ENCODE measurements at places on chromosomes 5 and 9.

DNA sequence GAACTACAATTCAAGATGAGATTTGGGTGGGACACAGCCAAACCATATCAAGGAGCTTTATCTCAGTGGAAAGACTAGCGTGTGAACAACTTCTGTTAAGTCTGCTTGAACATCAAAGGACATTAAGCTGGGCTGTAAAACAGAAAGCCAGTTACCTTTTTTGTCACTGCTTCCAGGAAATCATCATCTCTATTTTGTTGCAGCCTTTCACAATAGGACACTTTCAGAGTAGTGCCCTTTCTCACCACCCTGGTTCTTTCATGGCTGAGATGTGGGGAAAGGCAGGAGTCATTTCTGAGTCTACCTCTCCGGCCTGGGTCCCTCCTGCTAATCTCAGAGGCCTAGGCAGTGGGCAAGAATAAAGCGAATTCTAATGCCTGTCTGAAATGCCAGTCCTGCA, 96.2 kb upstream of the PPP1R2B start:
- DNase-seq, result no peak

- DNase-seq, result no peak
Observed at GRCh38 chr5:157575381-157576020, at the start of gene ADAM19. TSS of gene ADAM19 (minus strand) at chr5:157575775. CDS start at chr5:157575696, 79 bp downstream.

GRCh38 chr5:109704282-109704952, 14.7 kb downstream of the MAN2A1 start:
- no peak for DNase-seq

- DNase-seq, result no peak
Observed at GRCh38 chr5:124079062-124079461, 567.1 kb downstream of the CSNK1G3 start.

DNA sequence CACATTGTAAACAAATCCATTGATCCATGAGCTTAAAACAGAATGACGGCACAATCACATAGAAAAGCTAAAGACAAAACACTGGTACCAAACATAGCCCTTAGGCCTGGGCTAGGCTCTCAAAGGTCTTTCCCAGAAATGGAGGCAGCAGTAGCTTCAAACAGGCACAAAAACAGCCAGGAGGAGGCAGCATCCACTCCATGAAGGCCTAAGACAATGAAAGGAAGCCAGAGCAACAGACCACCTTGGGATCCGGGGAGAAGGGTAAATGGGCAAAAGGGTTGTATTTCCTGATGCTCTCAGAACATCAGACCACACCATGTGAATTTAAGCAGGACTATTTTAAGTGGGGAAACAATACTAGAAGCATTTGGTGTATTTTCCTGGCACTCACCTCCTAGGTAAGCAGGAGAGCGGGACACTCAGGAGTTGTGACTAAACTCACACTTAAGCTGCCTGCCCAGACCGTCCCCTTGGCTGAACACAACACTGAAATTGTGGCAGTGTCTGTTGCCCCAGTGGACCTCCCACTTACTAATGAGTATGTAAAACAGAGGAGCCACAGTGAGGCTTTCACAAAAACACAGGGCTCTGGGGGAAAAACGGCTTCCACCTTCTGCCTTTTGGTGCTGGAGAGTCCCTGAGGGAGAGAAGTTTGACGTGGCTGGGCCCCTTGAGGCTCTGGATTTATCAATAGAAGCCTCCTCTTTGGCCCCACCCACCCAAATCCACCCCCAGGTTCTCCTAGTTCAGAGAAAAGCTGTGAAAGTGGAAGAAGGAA, 11.9 kb downstream of the GNPDA1 start:
- DNase-seq, result no peak

DNA sequence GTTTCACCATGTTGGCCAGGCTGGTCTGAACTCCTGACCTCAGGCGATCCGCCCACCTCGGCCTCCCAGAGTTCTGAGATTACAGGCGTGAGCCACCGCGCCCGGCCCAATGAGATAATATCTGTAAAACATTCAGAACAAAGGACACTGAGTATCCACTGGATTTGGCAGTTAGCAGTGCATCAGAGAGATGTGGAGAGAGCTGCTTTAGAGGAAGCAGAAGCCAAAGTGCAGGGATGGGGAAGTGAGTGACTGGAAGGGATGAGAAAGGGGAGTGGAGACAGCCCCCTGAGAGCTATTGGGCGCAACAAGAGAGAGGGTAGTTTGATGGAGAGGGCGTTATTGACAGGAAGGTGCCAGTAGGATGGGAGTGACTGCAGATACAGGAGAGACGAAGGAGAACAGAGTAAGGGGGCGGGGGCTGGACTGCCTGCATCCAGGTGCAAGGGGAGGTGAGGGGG, 157.5 kb upstream of the SHB start:
- no peak for DNase-seq

GRCh38 chr9:135582541-135582940, 21.0 kb downstream of the PAEP start:
- DNase-seq, result no peak

- DNase-seq, result no peak
Observed at GRCh38 chr9:88258024-88258423, 119.7 kb upstream of the SPATA31C2 start.

DNA sequence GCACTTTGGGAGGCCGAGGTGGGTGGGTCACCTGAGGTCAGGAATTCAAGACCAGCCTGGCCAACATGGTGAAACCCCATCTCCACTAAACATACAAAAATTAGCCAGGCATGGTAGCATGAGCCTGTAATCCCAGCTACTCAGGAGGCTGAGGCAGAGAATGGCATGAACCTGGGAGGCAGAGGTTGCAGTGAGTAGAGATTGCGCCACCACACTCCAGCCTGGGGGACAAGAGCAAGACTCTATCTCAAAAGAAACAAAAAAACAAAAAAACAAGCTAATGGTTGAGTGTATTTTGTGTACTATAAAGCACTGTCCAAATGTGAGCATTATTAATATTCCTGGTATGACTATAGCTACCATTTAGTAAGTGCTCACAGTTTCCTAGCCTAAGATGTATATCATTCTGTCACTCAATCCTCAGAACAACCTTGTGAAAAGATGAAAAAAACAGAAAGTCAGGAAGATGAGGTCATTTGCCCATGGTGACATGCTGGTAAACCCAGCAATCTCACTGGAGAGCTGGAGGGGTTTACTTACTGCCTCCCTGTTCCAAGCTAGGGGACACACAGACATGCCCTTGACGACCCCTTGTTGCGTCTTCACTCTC, 27.7 kb downstream of the ARHGEF37 start:
- no peak for DNase-seq

- DNase-seq, result no peak
Observed at GRCh38 chr5:53984971-53985370, 325.4 kb downstream of the ARL15 start.

DNA sequence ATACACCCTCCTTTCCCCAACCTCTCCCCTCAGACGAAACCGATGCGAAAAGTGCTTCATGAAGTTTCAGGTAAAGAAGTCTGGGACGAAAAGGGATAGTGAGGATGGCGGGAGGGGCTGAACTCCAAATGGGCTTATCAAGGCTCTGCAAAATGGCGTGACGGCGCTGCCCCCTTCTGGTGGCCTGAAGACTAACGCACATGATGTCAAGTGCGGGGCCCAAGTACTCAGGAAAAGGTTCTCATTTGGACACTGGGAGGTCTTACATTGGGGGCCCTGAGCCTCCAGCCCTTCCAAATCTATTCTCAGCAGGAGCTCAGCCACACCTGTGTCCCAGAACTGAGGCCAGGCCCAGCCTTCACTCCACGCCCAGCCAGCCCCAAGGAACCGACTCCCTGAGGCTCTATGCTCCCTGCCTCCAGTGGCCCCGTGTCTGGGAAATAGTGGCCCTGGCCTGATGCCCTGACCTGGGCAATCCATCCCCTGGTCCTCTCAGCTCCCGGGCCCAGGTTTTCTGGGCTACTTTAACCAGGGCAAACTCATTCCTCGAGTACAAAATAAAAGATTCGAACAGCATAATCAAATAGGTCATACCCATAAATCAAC, 119.9 kb downstream of the KCNIP1 start:
- DNase-seq, result no peak

GRCh38 chr9:131181091-131181681, 55.8 kb downstream of the NUP214 start:
- no peak for DNase-seq

DNA sequence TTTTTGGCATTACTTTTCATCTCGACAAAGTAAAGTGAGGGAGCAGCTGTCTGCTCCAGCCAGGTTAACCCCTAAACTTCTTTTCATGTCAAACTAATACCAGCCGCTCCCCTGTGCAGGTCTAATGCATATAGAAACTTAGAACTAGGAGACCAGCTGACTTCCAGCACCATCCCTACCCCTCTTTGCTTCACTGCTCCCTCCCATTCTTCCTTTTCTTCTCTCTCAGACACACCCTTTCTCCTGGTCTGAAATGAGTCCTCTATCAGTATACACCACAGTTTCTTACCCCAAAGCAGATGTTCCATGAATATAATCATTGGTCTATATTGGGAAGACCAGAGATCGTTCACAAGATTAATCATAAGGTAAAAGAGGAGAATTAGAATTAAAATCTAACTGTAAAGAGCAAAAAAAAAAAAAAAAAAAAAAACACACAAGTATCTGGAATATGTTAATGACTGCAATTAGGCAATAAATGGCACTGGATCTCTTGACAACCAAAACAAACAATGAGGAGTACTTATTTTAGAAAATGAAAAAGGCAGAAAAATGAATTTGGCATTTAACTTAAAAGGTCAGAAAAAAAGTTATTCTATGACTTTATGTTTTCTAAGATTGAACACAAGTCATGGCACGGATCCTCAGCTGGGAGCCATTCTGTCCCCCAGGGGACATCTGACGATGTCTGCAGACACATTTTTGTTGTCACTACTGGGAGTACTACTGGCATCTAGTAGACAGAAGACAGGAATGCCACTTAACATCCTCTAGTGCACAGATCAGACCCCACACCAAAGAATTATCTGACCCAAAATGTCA, 209.8 kb downstream of the PJA2 start:
- DNase-seq, result no peak

GRCh38 chr9:91863469-91863868, 86.6 kb downstream of the ROR2 start:
- no peak for DNase-seq

GRCh38 chr9:23081377-23081776, 634.8 kb downstream of the DMRTA1 start:
- no peak for DNase-seq

GRCh38 chr9:121201045-121201737, 478 bp downstream of the RAB14 start:
- DNase-seq, result peak; percentile 41

- DNase-seq, result no peak
Observed at GRCh38 chr5:177098470-177099141, 11.9 kb downstream of the FGFR4 start.

DNA sequence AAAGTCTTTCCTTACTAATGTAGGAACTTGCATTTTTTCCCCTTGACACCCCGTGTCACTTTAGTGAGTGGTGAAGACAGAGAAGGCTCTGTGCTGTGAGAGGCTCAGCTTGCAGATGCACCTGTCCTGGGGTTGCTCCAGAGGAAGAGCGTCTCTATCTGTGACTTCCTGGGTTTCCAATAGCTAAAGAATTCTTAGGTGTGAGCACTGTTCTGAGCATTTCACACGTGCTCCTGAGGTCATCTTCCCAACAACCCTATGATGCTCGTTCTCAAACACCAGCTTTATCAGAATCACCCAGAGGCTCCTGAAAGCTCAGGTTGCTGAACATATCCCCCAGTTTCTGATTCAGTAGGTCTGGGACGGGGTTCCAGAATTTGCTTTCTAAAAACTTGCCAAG, 6.4 kb upstream of the CTSV start:
- no peak for DNase-seq

GRCh38 chr5:32100230-32100629, 73.9 kb downstream of the GOLPH3 start:
- no peak for DNase-seq

- DNase-seq, result no peak
Observed at GRCh38 chr5:164481270-164481669, 975.9 kb downstream of the MAT2B start.

DNA sequence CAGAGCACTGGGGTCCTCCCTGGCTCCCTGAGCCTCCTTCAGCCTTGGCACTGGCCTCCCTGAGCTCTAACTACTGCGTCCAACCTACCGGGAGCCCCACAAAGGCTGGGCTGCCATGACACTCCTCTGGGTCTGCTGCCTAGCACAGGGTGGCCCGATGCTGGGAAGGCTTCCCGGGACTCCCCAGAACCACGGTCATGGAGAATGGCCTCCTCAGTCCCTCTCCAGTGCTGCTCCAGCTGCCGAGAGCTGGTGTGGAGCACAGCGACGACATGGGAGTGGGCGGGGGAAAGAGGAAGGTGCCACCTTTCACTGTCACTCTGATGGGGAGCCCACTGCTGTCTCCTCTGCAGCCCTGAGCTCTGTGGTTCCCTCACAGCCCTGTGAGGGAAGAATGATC, 61.5 kb upstream of the RNF130 start:
- no peak for DNase-seq

DNA sequence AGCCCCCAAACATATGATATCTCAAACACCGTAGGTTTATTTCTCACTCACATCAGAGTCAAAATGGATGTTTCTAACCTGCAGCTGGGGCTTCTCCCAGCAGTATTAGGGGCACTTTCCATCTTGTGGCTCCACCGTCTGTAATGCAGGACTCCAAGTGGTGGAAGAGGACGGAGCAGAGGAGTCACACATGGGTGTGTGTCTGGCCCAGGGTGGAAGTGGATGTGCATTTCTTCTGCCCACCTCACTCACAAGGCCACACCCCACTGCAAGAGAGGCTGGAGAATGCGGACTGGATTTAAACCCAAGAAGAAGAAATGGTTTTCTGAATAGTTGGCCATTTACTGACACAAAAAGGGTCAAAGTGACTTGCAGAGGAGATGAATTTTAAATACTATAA, 13.9 kb downstream of the IL7R start:
- DNase-seq, result no peak

GRCh38 chr9:134680393-134681060, 38.9 kb downstream of the COL5A1 start:
- DNase-seq, result no peak

DNA sequence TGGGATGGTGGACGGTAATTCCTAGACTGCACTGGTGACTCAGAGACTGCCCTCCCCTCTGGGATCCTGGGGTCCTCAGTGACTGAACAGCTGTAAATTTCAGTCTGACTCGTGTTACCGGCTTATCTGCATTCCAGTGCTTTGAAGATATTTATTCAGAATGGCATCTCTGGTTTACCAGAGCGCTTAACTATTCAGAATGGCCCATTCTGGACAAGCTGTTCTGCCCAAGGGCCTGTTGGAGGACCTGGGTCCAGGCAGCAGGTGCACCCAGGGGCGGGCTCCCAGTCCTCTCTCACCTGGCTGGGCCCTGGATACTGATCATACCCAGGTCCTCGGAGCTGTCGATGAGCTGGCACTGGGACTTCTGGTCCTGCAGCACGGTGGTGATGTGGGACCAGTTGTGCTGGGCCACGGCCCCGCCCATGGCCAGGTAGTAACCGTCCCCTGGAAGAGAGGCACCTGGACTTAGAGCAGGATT, 48.0 kb downstream of the SARDH start:
- DNase-seq, result no peak

- DNase-seq, result no peak
Observed at GRCh38 chr5:113031557-113031956, 55.0 kb downstream of the DCP2 start.

DNA sequence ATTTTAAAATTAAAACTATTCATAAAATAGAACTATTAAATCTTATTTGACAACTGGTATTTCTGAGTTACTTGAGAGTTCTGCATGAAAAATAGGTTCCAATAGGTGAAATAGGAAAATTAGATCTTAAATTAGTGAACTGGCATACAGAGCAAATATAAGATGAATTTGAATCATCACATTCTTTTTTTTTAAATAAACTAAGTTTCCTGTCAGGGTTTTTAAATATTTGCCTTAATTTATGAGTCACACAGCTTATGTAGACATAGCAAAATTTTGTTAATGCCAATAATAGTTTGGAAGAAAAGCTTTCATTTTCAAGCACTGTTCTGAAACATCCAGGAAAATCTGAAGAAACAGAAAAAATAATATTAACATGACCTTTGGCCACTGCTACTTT, 311.7 kb upstream of the HAPLN1 start:
- DNase-seq, result no peak

All from activated gamma-delta T cell treated with Interleukin-2 at 50 U/mL for 16 hours (primary cell).